ENCODE measurements at places on chromosomes 16 and 17. TPM values are rescaled to one million over a fixed set of nuclear protein-coding genes. Genes with fewer than 3 reads are reported as not detected.

DNA sequence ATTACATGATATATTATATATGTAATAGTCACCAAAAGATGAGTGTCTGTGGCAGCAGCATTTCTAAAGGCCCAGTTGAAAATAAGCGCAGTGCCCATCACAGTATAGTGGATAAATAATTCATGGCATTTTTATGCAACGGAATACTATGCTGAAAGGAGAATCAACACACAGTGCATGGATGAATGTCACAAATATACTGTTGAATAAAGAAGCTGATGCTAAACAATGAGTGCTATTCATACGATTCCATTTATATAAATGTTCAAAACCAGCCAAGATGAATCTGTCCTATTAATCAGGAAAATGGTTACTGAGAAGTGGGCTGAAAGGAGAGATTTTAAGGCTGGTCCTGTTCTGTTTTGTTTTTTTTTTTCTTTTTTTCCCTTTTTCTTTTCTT is 61.6 kb downstream of the HSD17B2 start:
- DNase-seq, result no peak

- DNase-seq, result no peak
Observed at GRCh38 chr16:3909791-3910583, 29.5 kb upstream of the CREBBP start.

DNA sequence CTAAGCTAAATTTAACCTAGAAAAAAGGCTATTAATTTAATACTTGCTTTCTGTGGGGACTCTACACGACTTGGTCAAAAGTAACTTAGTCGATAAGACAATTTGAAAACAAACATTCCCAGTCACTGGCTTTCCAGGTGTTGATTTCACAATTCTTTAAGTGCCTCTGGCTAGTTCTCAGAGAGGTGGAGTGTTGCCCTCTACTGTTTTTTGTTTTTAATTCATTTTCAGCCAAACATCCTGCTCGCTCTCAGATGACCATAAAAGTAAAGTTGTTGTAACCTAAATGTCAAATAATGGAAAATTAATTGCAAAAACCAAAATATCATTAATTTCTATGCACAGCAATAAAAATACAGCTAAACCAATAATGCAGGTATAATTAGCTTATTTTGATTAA is 107.1 kb downstream of the MYO1D start:
- DNase-seq, result no peak

DNA sequence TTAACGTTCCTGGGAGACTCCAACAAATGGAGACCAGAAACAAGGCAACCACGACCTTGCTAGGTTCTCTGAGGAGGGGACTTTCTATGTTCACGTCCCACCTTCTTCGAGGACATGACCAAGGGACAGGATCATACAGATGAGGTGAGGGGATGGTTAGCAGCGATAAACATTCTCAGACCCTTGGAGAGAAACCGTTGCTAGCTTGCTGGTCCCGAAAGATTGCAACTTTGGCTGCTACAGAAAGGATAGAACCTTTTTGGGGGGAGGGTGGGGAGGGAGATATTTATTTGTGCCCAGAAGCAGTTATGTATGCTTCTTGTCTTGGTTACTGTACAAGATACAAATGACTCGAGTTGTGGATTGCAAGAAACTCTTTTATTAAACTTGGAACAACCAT is 35.3 kb upstream of the KCNJ2 start:
- DNase-seq, result no peak

DNA sequence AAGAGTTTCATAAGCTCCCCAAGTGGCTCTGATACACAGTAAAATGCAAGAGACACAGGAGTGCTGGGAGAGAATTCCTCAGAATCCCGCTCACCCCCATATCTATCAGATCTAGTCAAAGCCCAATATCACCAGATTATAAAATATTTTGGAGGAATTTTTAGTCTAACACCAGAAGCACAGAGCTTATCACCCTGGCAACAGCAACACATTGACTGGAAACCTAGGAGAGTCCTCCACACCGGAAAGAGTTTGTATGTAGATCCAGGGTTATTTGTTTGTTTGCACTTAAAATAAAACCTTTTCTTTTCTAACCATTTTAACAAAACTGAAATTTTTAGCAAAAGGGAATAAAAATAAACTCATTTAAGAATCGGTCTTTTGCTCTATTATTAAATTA is 7.2 kb downstream of the SOX9 start:
- DNase-seq, result no peak

FTO gene
- 42.9 TPM for total RNA-seq

- no peak for DNase-seq
Observed at GRCh38 chr17:31408586-31408985, 17.1 kb downstream of the RAB11FIP4 start.

ACSM2A gene
- total RNA-seq, result not detected

DNA sequence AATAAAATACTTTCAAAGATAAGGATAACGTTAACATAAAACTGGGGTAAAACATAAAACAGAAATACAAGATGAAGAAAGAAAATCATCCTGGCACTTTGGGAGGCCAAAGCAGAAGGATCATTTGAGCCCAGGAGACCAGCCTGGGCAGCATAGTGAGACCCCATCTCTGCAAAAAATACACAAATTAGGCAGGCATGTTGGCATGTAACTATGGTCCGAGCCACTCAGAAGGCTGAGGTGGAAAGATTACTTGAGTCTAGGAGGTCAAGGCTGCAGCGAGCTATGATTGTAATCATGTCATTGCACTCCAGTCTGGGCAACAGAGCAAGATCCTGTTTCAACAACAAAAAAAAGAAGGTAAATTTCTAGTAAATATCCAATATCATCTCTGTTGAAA is 19.6 kb downstream of the TAT start:
- no peak for DNase-seq

- no peak for DNase-seq
Observed at GRCh38 chr17:77085926-77086432, 54.8 kb upstream of the SEC14L1 start.

DNA sequence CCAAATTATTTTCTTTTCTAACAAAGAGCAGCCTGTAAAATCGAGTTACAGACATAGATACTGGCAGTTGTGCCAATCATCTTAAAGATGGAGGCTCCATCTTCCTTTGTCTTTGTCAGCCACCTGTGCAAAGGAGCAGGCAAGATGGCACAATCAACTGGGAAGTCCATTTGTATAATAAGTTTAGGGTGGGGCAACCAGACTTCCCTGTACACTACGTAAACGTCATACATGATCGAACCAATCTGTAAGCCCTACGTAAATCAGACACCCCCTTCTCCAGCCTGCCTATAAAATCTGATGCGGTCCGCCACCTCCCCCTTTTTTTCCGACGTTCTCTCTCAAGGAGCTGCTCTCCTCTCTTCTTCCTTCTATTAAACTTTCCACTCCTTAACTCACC is 31.4 kb upstream of the MEAK7 start:
- DNase-seq, result no peak

- DNase-seq, result no peak
Observed at GRCh38 chr17:34606763-34607162, 27.4 kb downstream of the TMEM132E start.

GRCh38 chr17:54947396-54947795 is 21.1 kb downstream of the COX11 start:
- no peak for DNase-seq

DNA sequence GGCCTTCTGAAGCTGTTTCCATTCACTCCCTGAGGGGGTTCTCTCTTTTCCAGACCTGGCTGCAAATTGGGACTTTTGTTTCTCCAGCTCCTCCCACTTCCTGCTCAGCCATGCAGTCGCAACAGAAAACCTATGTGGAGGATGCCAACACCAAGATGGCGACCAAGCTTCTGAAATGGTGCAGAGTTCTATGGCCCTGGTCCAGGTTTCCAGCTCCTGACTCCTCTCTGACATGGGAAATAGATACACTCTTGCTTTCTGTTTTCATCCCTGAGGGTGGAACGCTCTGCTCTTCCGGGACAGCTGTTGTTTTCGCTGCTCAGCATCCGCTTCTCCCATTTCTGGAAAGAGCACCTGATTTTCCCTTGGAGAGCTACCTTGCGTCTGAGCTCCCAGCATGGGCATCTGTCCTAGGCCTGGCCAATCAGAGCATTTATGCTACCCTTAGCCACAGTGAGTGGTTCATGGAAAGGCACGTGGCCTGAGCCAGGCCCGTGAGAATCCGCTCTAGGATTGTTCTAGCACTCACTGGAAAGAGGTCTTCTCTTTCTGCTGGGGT is 8.1 kb downstream of the GPRC5B start:
- DNase-seq, result no peak

FAM20A gene
- 14.9 TPM for total RNA-seq

- no peak for DNase-seq
Observed at GRCh38 chr16:35193956-35194355, 1734.5 kb downstream of the TP53TG3F start.

DNA sequence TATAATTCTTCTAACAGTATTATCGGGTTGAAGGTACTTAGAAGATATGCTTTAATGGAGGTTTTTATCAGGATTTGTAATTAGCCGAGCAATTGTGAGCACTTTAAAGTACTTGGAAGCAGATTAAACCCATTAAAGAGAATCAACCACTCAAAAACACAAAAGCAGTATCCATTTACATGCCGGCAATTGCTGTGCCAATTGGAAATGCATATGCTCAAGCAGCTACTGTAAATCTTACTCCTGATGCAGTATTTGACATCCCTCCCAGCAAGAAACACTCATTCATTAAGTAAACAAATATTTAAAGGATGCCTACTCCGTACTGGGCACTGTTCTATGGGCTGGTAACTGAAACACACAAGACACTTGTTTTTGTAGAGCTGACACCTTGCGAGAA is 11.4 kb upstream of the CCL1 start:
- no peak for DNase-seq

DNA sequence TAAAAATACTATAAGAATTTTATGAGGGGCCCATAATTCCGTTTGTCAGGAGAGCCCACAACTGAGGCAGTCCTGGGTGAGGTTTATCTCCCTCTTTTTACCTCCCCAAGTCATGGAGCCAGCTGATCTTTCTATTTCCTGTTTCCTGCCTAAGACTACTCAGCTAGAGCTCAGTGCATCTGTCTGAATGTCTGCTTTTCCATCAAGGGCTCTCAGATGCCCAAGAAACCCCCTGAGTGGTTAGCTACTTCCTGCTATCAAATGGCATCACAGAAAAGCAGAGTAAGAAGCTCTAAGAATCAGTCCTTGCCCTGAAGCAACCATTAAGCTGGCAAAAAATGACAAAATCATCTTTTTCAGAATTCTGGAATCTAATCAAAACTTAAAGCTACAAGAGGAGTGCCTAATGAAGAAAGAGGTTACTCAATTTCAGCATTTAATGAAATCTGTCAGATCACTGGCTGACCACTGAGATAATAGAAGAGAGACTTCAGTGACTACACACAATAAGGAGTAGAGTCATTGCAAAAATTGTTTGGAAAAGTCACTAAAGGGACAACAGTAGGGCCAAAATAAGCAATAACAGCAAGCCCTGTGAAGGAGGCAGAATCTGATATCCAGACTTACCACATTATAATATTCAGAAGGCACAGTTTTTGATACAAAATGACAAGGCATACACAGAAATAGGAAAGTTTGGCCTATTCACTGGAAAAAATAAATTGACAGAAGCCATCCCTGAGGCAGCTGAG is 150.1 kb downstream of the CYB561 start:
- no peak for DNase-seq

GRCh38 chr17:17388657-17389496 is 85.7 kb downstream of the NT5M start:
- no peak for DNase-seq

DNA sequence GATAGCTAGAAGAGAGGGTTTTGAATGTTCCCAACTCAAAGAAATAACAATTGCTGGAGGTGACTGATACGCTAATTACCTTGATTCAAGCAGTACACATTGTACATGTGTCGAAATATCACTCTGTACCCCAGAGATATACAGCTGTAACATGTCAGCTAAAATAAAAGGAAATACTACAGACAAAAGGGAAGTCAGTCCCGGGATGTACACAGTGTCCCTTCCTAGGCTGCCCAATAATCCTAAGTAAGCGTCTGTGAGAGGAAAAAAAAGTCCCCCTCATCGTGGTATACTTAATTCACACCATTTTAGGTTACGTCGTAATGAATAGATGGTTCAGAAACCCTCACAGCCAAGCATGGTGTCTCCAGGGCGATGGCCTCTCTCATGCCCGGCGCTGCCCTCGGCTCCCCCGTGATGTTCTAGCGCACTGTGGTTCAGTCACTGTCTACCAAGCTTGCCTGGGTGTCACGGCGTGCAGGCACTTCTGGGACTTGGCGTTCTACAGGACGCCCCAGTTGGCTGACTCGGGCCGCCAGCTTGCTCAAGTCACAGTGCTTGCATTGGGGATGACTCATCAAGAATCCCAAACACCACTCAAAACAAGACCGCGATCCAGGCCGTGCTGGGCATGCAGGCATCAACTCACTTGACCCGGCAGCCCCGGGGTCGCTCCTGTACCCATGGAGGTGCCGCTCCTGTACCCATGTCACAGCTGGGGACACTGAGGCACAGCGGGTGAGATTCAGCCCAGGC is 27.6 kb downstream of the CCDC40 start:
- DNase-seq, result peak; percentile 87

TTYH2 gene
- total RNA-seq, result 0.77 TPM

GRCh38 chr17:9670596-9670995 is 25.3 kb downstream of the USP43 start:
- DNase-seq, result no peak

- DNase-seq, result peak; percentile 18
Observed at GRCh38 chr17:70344386-70345060, 175.2 kb downstream of the KCNJ2 start.

GRCh38 chr17:63911657-63912100 is 621 bp upstream of the CSHL1 start:
- DNase-seq, result peak; percentile 4

- DNase-seq, result peak; percentile 23
Observed at GRCh38 chr16:68445458-68445857, 2.9 kb downstream of the SMPD3 start.

EVPL gene
- not detected for total RNA-seq

SNN gene
- 24.9 TPM for total RNA-seq

DNA sequence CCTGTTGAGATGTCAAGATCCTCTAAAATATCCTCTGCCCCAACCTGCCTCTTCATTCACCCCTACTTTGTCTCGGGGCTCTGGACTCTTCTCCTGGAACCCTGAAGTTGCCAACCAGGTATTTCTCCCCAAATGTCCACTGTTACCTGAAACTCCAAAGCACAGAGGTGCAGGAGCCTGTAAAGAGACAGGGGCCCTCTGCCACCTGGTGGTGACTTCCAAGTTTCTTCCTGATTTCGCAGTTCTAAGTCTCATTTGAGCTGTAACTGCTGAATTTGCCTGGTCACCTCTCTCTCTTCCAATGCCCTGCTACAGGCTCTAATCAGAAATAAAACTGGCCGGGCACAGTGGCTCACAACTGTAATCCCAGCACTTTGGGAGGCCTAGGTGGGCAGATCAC is 77.1 kb upstream of the RCVRN start:
- DNase-seq, result no peak

CACNG4 gene
- not detected for total RNA-seq

- peak; percentile 45 for DNase-seq
Observed at GRCh38 chr16:78503602-78504001, 404.1 kb downstream of the WWOX start.

- DNase-seq, result no peak
Observed at GRCh38 chr17:30995347-30995746, 24.5 kb downstream of the RNF135 start.
